ENCODE measurements at places on chromosomes 3 and 15.

DNA sequence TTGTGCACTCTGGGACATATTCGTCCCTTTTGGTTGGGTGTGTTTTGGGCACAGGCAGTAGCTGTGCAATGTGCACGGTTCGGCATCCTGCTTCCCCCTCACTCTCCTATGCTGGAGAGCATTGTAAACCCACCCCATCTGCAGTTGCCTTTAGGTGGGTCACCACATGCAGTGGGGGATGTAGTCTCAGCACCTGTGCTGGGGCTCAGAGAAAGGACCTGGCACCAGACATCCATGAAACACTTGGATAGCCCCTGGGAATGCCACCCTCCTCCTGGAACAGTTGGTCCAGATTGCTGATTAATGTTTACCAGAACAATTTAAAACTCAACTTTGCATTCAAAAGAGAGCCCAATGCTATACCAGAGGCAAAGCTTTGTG lies 123.9 kb upstream of the MEF2A start:
- no peak for DNase-seq

- no peak for DNase-seq
Measured at GRCh38 chr15:63022181-63022580, 20.4 kb upstream of the TPM1 start.

DNA sequence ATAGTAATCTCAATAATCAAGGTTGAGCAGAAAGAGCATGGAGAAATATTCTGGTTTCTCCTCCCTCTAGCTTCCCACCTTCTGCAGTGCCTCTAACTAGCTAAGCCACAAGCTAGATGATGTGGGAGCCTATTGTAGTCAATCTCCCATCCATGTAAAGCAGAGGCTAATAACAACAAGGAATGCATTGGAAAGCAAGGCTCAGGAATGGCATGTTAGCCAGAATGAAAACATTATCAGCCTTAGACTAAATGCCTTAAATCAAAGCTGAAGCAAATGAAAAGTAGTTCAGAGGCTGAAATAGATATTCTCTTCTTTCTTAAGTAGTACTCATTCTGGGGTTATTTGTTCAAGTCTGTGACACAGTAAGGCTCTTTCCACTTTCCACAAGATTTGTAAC lies 350.3 kb upstream of the DPPA4 start:
- no peak for DNase-seq

GRCh38 chr15:51054535-51054934 lies 40.2 kb downstream of the TNFAIP8L3 start:
- no peak for DNase-seq

GRCh38 chr3:126974756-126975155 lies 8.2 kb upstream of the PLXNA1 start:
- no peak for DNase-seq

- no peak for DNase-seq
Measured at GRCh38 chr3:58874795-58875194, 175.0 kb downstream of the CFAP20DC start.

- no peak for DNase-seq
Measured at GRCh38 chr3:63061449-63061848, 186.2 kb upstream of the CADPS start.

DNA sequence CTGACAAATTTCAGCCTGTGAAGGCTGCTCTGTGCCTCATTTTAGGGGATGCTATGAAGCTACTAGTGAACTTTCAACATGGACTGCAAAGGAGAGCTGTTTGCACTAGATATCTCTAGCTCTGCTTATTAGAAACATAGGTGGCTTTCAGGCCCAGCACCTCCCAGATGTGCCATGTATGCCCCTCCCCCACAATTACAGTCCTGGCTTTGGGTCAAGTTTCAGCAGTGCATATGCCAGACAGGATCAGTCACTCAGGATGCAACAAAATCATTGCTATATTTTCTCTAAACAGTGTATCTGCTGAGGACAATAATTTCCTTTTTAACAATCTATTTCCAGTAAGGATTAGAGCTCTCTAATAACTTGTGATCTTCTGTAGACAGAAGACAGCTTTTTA lies 178.8 kb upstream of the STAC start:
- no peak for DNase-seq

- DNase-seq: no peak
Measured at GRCh38 chr3:38039899-38040261, 872 bp downstream of the DLEC1 start.

DNA sequence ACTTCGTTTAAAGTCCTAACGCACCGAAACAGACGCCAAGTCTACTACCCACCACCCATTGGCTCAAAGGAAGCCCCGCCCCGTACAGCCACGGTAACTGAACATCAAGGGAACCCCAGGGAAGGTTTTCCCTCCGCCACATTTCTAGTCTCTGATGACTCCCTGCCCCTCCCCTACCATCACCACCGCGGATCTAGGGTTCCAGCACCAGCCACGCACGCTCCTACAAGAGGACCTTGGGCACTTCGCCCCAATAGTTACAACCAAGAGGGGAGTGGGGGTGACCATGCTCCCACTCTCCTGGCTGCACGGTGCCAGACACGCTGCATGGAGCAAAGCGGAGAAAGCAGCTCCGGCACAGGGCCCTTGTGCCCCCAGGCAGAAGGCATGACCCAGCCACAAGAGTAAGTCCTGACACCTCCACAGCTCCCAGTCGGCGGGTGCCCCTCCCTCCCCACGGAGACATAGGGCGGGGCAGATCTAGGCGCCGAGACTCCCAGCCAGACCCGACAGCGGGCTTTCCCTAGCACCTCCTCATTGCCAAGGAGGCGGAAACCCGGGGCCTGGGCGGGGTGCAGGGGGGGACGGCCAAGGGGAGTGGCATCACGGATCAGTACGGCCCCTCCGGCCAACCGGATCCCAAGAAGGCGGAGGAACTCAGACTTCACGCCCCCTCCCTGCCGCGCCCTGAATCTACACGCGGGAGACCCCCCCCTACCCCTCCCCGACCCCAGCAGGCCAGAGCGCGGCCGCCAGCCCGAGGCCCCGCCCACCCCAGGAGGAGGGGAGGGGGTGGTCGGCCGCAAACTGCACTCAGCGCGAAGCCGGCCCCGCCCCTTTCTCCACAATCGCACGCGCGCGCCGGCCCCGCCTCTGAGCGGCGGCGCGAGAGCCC lies 936 bp downstream of the SIN3A start:
- peak; percentile 88 for DNase-seq

DNA sequence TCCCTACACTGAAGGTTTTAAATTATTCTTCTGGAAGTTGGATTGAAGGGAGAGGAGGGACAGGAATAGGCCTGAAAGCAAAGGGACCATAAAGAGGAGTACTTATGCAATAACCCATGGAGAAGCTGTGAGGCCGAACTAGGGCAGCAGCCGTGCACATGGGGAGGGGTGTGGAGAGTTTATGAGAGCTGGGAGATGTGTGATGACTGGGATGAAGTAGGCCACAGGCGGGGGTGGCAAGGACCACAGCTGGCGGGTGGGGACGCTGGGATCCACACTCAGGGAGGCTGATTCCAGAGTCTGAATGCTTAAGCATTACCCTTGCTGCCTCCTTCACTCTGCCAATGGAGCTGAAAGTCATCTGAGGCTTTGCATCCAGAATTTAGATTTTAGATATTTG lies 123.8 kb downstream of the ARNT2 start:
- DNase-seq: no peak

DNA sequence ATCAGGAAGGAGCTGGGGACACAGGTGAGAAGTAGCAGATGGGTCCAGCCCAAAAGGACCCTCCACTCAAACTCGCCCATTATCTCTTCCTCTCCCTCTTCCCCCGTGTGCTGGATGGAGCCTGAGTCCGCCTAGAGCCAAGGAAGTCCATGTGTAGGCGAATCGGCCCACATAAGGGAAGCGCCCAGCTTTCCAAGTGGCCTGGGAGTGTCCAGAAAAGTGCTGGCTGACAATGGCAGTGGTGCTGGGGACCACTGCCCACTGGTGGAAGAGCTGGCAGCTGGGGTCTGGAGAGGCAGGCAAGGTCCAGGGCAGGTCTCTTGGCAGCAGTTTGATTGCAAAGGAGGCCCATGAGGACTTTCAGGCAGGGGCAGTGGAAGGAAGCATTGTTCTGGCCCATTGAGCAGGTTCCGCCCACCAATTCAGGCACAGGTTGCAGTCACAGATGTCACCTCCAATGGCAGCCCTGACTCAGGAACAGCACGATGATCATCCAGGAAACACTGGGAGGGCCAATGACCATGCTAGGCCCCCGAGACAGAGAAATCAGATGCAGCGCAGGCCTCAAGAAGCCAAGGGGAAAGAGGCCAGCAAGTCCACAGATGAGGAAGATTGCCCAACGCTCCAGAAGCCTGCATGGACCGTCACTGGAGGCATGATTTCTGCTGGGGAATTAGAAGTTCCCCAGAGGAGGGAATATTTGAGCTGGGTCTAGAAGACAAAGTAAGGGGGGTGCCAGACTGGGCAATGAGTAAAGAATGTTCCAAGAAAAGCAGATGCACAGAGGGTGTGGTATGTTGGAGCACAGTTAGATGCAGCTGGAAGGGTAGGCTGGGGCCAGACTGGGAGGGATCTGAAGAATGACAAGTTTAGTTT lies 3.0 kb downstream of the MFGE8 start:
- DNase-seq: no peak

DNA sequence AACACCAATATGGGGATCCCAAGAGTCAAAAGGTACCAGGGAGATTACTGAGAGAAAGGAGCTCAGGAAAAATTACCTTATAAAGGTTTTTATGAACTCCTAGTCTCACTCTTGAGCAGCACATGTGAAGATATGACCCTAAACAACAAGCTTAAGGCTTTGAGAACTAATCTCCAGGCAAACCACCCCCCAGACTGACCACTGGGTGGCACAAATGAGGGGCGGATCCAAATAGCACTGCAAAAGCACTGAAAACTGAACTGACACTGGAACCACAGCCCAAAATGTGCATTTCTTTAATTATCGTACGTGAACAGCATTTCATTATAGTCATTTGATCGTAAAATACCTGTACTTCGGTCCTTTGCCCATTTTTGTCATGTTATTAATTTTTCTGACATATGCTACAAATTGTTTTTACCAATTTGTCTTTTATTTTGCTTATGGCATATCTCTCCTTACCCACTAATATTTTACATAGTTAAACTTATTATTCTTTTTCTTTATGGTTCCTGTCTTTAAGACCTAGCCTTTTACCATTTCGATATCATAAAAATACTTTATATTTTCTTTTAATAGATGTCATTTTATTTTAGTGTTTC lies 31.5 kb upstream of the TFDP2 start:
- DNase-seq: no peak

DNA sequence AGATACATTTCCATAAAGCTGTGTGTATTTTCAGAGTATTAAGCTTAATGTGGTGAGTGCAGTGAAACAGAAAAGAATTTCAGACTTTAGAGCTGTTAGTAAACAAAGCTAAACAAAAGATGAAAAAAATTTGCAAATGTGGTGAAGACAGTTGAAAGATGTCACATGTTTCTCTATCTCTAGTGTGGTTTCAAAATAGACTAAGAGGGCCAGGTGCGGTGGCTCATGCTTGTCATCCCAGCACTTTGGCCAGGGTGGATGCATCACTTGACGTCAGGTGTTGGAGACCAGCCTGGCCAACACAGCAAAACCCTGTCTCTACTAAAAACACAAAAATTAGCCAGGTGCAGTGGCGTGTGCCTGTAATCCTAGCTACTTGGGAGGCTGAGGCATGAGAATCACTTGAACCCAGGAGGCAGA lies 466.0 kb upstream of the NR2F2 start:
- DNase-seq: no peak

DNA sequence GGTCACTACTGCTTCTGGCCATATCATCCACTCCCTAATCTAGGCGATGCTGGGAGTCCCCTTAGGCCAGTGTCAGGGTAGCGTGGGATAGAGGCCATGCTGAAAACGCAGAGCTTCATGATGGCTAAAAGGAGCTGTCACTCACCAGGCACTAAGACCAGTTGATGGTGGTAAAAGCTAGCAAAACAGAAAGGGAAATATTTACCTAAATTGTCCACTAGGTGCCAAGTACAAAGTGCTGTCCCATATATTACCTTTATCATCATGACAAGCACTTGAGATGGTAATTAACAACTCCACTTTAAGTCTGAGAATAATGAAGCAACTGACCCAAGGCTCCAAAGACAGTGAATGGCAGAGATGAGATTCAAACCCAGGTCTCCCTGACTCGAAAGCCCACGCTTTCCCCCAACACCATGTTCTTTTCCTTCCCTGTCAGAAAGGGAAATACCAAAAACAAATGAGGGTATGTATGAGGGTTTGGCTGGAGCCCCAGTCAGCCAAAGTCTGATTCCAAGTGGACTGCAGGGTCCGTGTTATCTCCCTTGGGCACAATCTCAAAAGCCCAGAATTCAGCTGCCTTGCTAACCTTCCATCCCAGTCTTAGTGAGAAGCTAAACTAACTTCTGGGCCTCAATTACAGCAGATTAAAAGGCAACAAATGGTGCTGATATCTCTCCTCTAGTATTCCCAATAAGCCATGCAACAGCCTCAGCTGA lies 84.7 kb downstream of the RBPMS2 start:
- no peak for DNase-seq

- no peak for DNase-seq
Measured at GRCh38 chr15:63593705-63594671, 3.2 kb upstream of the FBXL22 start.

GRCh38 chr3:97269202-97269601 lies 454.8 kb downstream of the EPHA6 start:
- DNase-seq: no peak

- DNase-seq: no peak
Measured at GRCh38 chr3:177567833-177568232, 370.6 kb upstream of the TBL1XR1 start.

GRCh38 chr3:13623101-13623654 lies 74.3 kb downstream of the FBLN2 start:
- DNase-seq: no peak

- DNase-seq: no peak
Measured at GRCh38 chr3:23726811-23727548, 78.8 kb upstream of the UBE2E1 start.

DNA sequence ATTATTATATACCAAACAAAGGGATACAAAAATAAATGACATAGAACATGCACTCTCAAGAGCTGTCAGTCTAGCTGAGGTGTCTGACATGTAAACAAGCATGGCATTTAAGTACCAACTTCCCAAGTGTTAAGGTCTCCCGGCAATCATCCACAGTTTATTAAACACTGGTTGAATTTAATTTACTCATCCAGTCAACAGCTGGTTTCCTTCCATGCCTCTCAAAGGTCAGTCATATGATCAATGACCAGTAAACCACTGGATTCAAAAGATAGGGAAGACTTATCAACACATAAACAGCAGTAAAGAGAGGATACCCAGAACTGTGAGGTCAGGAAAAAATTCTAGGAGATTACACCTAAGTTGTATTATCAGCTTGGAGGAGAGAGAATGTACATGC lies 80.4 kb downstream of the ADAM10 start:
- no peak for DNase-seq

Data from brain pericyte (primary cell).